AML-193 (cell line): ENCODE measurements at places on chromosomes 2 and 18.

GRCh38 chr18:13617826-13618515 lies 108.4 kb downstream of the FAM210A start:
- no peak for DNase-seq

- DNase-seq: no peak
Observed at GRCh38 chr2:236661762-236662110, 92.1 kb downstream of the ACKR3 start.

- no peak for DNase-seq
Observed at GRCh38 chr2:71388214-71388613, 56.6 kb downstream of the ZNF638 start.

DNA sequence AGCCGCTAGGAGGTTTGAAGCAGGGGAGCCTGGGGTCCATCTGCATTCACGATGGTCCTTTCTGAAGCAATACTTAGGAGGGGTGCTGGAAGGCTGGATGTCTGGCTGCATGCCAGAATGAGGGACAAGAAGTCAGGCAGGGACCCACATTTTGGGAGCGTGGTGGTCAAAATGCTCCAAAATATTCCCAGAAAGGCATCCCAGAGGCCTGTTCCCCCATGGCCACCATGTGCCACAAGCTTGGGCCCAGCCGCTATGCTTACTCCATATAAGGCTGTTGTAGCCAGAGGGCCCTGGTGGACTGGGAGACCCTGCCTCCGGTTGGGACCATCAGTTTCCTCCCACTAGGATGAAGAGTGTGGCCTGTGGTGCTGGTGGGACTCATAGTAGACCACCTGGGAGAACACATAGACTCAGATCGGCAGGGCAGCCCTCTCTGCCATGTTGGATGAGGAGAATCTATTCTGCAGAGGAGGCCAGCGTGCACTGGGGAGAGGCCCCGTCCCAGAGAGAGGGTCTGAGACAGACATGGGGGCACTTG lies 3.6 kb upstream of the PROM2 start:
- no peak for DNase-seq

GRCh38 chr2:119723784-119724467 lies 35.8 kb upstream of the PTPN4 start:
- no peak for DNase-seq

DNA sequence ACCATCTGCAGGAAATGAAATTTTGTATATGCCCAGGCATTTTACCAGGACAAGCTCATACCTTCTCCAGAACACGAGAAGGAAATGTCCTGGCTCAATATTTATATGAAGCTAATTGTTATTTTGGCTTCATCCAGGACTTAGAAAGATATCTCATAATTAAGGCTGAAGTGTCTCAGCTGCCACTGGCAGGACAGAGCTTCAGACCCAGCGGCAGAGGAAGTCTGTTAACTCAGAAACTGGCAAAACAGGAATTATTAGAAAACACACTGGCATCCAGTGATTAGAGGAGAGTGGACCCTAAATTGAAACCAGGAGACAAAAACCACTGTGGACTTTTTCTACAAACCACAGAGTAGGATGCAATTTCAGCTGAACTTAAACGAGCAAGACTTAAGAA lies 329.7 kb downstream of the CYRIA start:
- no peak for DNase-seq

DNA sequence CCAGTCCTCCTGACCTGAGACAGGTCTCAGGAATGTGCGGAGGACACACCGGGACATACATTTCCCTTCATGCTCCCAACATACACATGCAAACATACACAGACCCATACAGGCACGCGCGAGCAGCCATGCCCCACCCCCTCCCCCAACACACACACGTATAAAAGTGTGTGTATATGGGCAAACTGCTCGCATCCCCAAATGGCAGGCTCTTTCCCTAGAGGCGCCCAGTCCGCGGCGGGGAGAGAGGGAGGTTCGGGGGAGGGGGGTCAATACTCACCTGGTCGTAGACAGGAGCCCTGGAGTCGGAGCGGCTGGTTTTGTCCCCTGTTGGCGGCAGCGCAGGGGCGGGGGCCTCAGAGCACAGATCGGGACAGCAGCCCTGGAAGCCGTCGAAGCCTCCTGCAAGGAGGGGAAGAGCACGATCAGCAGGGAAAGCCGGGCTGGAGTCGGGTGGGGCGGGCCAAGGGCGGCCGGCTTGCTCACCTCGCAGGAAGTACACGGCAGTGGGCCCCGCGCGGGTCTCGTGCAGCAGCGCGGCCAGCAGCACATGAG lies 682 bp downstream of the DUSP2 start:
- DNase-seq: no peak

GRCh38 chr2:107730898-107731297 lies 95.8 kb upstream of the RGPD4 start:
- no peak for DNase-seq

GRCh38 chr2:10892796-10893350 lies 18.9 kb upstream of the KCNF1 start:
- no peak for DNase-seq

DNA sequence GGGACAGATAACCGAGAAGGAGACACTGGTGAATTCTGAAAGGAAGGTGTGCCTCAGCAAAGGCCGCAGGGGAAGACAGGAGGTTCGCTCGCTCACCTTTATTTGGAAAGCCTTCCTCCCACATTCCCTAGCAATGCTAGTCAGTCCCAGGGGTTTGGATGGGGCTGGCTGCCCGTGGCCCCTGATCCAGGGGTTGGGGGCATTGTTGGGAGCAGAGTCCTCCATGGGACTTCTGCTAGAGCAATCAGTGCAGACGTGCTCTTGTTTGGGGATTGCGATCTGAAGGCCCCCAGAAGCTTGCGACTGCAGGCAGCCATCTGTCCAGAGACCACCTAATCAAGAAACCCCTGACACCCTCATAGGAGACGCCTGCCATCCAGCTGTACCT lies 6.0 kb upstream of the CYP27C1 start:
- DNase-seq: no peak

GRCh38 chr18:67043276-67043675 lies 439.4 kb upstream of the CDH19 start:
- no peak for DNase-seq

- no peak for DNase-seq
Observed at GRCh38 chr2:155715705-155716104, 616.8 kb downstream of the NR4A2 start.

DNA sequence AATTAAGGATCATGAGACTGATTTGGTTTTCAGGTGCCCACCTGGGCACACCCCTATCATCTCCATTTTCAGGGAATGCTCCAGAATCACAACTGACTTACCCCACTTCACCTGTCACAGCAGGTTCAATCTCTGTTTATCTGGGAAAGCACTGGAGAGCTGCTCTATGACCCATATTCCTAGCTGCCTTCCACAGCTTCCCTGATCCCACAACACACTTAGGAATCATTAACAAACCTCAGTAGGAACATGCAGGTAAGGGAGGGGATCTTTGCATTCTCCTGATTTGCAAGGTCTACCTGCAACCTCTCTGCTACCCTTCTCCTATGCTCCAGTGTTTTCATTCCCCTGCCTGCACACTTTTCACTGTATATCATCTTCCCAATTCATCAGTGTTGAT lies 18.7 kb upstream of the FABP1 start:
- DNase-seq: no peak
